Karpas-422 (cell line): ENCODE measurements at places on chromosomes 3 and 15.
A peak's percentile ranks its signal among the peaks of the same experiment; 100 is the strongest.

DNA sequence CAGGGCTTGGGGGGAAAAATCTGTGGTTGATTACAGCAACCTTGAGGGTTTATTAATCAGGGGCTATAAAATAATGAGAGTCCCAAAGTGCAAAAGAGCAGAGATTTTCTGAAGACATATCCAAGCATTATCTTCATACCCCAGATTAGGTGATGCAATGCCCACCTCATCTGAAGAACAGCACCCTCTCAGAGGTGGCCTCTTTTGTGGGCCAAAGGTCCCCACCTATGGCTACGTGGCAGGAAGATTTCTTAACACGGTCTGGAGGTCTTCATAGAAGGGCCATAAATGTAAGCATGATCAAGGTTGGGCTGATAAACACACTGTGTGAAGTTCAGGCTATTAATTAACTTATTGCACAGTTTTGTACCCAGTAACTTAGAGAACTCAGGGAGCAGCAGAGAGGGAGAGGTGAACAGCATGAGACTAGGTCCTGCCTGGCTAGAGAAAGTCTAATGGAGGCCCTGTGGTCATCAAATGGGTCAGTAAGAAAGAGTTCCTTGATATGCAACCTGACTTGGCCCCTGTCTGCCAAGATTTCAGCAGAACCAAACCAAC, 29.6 kb upstream of the RBP2 start:
- DNase-seq = no peak

GRCh38 chr3:128547368-128547987, 54.5 kb upstream of the GATA2 start:
- DNase-seq = no peak

DNA sequence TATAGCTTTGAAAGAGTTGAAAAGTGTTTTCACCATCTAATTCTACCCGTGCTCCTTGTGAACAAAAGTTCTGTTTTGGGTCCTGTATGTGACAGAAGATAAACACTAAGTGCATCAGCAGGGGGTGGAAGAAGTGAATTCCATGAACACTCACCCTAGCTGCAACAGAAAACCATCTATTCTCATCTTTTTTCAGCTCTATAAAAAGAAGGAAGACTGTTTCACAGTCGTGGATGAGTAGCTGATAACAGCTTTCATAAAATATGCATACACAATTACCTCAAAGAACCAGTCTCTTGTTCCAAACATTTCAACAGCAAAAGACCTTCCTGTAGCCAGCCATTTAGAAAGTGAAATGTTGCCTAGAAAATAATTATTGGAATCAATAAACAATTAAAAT, 281.7 kb upstream of the RASGRP1 start:
- no peak for DNase-seq

GRCh38 chr15:73839699-73840377, 33.5 kb upstream of the TBC1D21 start:
- no peak for DNase-seq

GRCh38 chr3:145024700-145025099, 1053.1 kb downstream of the DIPK2A start:
- no peak for DNase-seq

GRCh38 chr15:66830358-66830757, 128.3 kb downstream of the SMAD6 start:
- no peak for DNase-seq

- DNase-seq = no peak
These were observed 82.4 kb downstream of the CCNL1 start for GRCh38 chr3:157077565-157077991.

- no peak for DNase-seq
These were observed 64.0 kb downstream of the ITGB5 start for GRCh38 chr3:124823206-124823605.

DNA sequence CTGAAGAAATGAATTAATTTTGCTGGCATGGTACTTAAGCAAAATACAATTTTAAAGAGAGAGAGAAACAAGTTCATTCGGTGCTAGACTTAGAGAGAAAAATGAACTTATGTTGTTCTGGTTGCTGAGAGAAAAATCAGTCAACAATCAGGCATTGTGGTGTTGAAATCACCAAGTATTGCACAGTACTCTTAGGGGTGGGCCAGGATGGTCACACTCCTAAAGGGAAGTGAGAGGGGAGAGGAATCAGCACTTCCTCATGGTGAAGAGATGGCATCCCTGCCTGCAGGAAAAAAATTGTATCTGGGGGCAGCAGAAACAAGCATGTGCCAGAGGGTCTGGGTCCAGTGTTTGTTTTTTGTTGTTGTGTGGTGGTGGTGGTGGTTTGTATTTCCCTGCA, 7.0 kb upstream of the DMXL2 start:
- no peak for DNase-seq

- DNase-seq = no peak
These were observed 17.5 kb downstream of the HDC start for GRCh38 chr15:50247819-50248655.

- DNase-seq = no peak
These were observed 6.9 kb upstream of the SLC9A9 start for GRCh38 chr3:143855183-143855582.

- DNase-seq = no peak
These were observed 47.4 kb upstream of the LDHAL6B start for GRCh38 chr15:59159210-59159609.

DNA sequence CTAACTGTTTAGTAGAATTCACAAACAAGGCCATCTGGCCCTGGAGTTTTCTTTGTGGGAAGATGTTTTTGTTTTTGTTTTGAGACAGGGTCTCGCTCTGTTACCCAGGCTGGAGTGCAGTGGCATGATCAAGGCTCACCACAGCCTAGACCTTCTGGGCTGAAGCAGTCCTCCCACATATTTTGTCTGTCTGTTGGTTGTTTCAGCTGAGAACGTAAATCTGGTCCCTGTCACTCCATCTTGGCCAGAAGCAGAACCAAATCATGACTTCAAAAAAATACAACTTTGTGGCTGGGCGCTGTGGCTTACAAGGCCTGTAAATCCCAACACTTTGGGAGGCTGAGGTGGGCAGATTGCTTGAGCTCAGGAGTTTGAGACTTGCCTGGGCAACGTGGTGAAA, 27.1 kb downstream of the MRAS start:
- DNase-seq = no peak

DNA sequence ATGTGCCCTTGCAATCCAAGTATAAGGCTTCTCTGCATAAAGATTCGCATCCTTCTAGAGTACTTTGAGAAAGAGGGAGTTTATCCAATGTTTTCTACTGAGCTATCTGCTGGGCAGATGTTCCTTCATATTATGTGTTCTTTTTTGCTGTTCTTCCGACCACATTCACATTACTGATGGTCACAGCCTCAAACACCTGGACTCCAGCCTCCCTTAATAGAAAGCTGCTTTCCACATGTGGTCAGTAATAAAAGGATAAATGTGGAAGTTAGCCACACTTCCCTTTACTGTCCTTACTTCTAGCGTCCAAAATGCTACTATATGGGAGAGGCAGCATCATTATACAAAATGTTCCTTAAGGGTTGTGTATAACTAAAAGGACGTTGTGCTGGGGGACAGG, 116.9 kb downstream of the CD47 start:
- no peak for DNase-seq

- no peak for DNase-seq
These were observed 3.6 kb downstream of the CHDH start for GRCh38 chr3:53842436-53843194.

DNA sequence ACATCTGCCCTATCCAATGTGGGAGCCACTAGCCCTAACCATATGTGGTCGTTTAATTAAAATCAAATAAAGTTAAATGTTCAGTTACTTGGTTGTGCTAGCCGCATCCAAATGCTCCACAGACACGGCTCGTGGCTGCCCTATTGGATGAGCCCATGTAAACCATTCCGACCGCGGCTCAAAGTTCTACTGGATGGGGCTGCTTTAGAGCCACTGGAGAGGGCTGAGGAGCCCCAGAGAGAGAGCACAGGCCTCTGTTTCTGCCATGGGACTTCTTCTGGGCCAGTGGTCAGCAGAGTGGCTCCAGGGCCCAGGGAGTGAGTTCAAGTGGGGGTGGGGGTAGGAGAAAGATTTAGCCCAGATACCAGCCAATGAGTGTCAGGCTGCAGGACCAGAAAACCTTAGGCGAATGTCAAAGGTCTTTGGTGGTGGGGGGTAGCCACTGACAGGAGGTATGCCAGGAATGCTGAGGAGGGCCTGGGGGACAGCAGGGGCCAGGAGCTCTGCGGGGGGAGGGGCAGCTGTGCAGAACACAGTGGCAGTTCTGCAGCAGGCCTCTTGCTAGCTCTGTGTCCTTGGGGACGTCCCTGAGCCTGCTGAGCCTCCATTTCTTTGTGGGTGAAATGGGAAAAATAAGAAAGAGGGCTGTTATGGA, 30.1 kb downstream of the SPSB4 start:
- no peak for DNase-seq

- DNase-seq = no peak
These were observed 30.3 kb upstream of the SETD2 start for GRCh38 chr3:47193871-47194859.

DNA sequence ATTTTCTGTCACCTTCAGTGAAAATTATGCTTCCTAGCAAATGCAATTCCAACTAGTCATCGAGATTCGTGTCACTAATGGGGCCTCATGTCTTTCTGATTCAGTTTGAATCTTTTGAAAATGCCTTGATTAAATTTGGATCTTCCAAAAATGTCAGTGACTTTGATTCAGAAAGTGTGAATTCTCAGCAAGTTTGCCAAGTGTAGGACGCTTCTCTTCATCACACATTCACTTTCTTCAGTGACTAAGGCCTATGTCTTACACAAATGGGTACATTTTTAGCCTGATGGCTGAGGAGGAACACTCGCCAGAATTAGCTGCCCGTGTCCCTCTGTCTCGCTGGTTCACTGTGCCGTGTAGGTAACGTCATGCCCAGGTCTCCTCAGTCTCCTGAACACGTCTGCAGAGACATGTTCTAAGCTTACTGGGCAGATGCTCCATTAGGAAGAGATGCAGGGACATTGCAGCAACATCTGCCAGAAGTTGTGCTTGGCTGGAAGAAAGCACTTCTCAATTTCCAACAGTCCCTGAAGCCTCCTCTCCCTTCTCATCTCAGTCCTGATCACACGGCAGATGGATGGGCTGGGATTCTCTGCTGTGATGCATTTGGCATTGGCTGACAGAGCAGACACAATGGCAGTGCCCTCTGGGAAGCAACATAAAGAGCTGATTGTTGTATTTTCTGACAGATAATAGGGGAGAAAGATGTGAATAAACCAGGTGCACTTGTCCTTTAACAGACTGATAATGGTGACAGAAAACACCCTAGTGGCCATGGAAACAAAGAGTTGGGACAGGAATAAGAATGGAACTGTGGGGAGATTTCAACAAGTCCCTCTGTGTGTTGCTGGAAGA, 29.1 kb upstream of the LYZL4 start:
- DNase-seq = no peak

DNA sequence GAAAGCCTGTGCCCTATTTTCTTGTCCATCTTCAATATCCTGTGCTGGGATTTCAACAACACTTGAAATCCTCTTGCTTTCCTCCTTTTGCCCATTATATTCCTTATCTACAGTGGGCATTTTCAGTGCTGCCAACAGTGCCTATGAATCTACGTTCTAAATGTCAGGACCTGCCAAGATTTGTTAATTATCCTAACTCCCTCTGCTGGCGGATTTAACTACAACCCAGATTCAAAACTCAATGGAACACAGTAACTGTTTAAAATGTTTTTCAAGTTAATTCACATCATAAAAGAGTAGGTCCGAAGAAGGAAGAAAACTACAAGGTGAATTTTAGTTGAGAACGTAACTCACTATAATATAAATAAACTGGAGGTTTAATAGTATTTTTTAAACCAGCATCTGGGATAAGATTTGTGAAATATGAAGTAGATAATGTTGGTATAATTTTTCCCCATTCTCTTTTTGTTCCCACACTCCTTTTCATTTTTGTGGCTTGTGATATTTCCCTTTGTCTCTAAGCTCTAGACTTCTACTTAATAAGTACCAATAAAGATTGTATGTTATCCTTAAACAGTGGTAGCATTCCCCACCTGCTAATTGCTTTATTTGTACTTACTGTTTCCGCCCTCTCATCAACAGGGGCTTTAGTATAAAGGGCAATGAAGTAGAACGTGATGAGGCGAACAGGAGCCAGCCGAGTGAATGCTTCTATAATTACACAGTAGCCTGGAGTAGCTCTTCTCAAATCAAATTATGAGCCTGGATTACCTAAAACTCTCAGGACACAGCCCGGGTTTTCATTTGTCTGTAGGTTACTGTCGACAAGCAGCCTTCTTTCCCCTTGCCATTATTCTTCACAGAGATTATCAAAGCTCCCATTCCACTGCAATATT, 302.5 kb upstream of the ATP11B start:
- DNase-seq = peak; percentile 83

- no peak for DNase-seq
These were observed 17.8 kb downstream of the MYL3 start for GRCh38 chr3:46845397-46845859.

DNA sequence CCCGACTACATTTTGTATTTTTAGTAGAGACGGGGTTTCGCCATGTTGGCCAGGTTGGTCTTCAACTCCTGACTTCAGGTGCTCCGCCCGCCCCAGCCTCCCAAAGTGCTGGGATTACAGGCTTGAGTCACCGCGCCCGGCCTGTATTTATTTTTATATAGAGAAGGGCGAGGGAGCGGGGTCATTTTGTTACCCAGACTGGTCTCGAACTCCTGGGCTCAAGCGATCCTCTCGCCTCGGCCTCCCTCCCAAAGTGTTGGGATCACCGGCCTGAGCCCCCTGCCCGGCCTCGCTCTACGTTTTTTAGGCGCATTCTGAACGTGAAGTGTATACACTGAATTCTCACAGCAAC, 514 bp upstream of the PPP4R2 start:
- no peak for DNase-seq

DNA sequence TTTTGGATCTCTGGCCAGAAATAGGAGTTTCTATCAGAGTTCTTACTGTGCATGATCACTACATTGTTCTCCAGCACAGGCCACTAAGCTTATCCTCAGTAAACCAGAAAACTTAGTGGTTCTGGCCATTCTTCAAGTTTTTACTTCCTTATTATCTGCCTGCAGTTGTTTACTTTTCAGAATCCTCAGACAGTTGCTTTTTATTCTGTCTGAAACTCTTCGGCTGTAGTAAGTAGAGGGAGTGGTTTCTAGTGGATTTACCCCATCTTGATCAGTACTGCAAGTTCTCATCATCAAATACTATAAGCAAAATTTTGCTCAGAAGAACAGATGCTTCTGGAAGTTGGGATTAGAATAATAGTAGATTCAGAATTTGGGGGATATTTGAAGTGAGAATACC, 193.0 kb upstream of the RARB start:
- DNase-seq = no peak

- no peak for DNase-seq
These were observed 135.9 kb downstream of the TBL1XR1 start for GRCh38 chr3:177061369-177061768.

DNA sequence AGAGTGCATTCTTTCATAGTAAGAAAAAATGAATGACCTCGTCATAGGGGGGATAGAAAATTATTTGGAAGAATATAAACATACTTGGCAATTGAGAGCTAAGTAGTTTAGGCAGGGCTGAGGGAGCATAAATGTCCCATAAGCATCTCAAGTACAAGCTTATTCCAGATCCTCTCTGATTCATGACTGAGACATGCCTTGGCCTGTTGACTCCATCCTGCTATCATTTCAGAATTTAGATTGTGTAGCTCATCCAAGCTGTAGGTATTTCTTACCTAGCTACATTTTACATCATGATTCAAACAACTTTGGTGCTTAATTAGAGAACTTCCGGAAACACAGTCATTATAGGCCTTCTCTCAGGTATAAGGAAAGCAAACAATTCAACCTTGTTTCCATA, 12.3 kb downstream of the POGLUT1 start:
- DNase-seq = no peak
